ENCODE measurements at places on chromosomes 7 and 10.

DNA sequence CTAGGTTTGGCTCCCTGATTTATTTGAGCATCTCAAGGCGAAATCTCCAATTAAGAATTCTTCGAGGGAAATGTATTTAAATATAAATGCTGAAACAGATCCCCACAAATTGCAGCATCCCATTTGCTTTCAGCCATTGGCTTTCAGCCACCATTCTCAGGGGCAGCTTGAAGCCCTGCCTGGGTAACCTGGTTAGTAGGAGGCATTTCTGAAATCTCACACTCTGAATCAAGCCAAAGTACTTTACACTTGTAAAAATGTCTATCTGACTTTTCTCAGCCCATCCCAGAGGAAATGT is 49.1 kb downstream of the GCC1 start:
- DNase-seq, result no peak

GRCh38 chr10:97858001-97858439 is 8.4 kb downstream of the GOLGA7B start:
- DNase-seq, result no peak

- DNase-seq, result no peak
Observed at GRCh38 chr7:142626420-142627035, 122.7 kb upstream of the PRSS1 start.

DNA sequence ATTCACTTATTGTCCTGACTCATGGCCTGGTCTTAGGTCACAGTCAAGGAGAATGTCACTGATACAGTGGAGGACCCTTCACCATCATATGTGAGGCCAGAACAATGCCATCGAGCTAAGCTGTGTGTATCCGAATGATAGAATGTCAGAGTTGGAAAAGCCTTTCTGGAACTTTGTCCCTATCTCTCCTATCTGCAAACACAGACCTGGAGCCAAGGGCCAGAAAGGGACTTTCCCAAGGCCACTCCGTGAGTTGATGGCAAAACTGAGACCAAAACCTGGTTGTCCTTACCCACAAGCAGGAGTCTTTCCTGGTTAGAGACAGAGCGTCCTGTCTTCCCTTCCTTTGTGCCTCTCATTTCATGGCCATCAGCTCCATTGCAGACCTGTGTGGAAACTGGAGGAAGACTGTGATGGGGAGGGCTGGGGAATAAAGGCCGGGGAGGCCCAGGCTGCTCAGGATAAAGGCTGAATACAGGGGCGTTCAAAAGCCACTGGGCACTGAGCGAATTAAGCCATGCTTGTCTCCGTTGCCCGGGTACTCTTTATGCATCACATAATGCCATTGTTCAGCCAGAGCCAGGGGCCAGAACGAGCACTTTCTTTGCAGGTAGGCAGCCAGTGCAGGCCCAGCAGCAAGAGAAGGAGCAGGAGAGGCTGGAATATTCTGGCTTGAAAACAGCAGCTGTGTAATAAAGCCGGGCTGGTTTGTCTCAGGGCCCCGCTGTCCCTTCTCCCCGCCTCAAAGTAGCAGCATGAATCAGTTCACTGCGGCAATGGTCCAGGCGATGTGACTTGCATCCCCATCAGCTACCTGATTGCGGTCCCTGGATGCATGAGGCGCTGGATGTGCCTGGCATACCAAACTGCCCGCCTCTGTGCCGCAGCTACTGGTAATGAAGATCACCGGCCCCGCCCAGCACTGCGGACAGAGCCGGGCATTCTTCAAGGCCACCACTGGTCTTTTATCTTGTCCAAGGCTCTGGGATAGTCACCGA is 143.0 kb downstream of the RPS24 start:
- no peak for DNase-seq

GRCh38 chr10:71776481-71776925 is 3.2 kb upstream of the VSIR start:
- DNase-seq, result no peak
